ENCODE measurements at places on chromosomes 3 and 15.

DNA sequence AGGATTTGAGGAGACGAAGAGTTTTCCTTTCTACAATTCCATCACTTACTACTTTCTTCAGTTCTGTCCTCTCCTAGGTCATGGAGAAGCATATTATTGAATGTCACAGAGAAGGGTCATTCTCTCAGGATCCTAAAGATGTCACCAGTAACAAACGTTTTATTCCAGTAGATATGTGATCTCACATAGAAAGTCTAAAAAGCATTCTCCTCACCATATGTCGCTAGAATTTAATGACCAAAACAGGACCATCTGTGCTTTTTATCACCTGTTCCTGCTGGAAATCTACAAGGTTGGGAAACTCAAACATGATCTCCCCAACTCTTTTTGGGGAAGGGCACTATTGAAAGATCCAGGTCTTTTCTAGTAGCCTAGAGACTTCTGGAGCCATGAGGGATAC is 24.0 kb upstream of the FRMD5 start:
- DNase-seq: no peak

DNA sequence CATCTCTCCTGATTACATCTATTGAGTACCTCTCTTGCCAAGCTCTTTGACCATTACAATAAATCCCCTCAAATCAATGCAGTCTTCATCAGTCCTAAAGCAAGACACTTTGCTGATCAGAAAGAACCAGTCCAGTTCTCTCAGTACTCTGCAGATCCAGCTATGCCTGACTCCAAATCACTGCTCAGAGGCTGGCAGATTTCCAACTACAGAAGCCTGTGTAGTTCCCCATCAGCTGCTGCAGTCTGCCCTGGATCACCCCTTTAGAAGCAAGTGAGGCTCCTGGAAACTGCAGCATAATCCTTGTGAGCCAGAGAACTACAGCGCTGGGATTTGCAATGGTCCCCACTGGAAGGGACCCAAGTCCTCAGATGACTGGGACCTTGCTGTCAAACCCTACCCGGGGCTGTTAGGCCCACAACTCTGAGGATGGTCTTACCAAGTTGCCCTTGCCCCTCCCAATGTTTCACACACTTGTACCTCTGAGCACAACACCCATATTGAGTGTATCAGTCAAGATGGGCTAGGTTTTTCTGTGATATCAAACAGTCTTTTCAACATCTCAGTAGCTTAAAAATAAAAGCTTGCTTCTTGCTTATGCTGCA is 81.9 kb upstream of the TOPAZ1 start:
- no peak for DNase-seq

DNA sequence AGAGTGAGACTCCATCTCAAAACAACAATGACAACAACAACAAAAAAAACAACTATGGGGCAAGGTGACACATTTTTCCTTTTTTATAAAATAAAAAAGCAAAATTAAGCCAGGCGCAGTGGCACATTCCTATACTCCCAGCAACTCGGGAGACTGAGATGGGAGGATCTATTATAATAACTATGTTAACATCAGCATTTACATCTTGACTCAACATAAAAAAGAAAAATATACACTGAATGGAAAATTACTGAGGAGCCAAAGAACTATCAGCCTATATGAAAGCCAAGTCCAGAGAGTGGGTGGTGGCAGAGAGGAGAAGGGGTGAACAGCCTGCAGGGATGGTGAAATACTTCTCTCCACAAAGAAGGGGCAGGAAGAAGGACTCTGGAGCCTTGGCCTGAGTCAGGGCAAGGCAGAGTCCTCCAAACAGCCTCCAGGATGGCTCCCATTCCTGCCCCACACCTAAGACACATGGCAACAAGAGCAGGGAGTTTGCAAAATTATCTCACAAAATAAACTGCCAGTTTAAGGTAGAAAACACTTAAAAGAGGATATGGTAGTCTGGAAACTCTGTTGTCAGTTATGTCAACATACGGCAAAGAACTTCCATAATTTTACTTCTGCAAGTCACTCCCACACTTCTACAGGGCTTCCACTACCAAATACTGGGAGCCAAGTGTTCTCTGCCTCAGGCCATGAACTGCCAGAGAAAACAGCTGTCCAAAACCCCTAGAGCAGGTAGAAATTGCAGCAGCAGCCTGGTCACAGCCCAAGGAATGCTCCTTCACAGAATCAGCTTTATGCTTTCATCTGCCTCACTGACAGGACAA is 25.9 kb downstream of the HSPBAP1 start:
- no peak for DNase-seq

DNA sequence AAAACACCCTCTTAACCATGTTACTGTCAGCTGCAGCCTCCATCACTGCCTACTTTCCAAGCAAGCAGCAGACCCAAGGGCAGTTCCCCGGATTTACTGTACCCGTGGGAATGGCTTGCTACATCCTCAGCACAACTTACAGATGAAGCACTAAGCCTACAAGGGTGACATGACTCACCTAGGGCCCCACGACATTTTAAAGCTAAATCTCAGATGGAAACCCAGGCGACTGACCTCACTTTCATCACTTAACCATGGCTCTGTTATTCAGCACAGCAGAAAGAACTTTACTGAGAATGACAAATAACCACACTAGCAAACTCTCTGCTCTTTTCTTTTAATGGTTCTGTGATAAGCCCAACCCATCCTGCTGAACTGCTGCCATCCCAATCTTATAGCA is 65.6 kb downstream of the SUMF1 start:
- DNase-seq: no peak

DNA sequence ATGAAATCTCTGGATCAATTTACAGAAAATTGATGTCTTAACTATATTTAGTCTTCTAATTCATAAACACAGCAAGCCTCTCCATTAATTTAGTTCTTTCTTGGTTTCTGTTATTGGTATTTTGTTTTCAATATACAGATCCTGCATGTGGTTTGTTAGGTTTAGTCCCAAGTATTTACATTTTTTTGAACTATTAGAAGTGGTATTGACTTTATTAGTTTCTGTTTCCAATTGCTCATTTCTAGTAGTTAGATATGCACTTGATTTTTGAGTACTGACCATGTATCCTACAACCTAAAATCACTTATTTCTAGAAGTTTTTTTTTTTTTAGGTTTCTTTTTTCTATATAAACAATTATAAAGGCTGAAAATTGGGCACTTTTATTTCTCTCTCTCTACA is 335.9 kb downstream of the CHST2 start:
- no peak for DNase-seq

DNA sequence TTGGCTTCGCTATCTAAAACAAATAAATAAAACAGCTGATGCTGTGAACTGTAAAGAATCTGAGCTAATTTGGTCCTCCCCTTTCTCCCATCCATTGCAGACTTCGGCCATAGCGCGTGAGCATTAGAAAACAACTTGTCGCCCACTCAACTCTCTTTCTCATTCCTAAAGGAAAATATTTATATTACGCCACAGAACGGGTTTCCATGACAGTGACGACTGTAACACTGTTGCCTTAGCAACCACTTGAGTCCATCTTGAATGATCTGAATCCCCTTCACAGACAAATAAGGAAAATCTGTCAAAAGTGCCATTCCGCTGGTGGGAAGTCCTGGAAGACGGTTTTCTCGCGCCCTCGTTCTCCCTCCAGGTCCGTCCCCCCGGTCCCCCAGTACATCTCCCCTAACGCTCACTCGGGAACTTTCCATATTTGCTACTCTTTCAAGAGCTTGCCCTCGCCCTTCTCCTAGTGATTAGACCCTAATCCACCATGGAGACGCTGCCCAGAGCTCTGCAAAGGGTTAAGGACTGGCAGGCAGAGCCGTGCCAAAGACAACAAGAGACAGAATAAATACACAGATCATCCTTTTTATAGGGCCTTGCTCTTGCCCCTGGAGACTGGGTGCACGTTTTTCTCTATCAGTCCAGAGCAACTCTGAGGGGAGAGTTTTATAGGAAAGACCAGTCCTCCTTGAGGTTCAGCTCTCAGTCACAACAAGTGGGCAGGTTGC is 50.5 kb downstream of the CRYGS start:
- DNase-seq: no peak

Measured in SK-N-DZ (cell line).